ENCODE measurements at places on chromosomes 3 and 15.
A peak's percentile ranks its signal among the peaks of the same experiment; 100 is the strongest.

GRCh38 chr3:23136054-23136453 lies 67.1 kb upstream of the UBE2E2 start:
- no peak for DNase-seq

DNA sequence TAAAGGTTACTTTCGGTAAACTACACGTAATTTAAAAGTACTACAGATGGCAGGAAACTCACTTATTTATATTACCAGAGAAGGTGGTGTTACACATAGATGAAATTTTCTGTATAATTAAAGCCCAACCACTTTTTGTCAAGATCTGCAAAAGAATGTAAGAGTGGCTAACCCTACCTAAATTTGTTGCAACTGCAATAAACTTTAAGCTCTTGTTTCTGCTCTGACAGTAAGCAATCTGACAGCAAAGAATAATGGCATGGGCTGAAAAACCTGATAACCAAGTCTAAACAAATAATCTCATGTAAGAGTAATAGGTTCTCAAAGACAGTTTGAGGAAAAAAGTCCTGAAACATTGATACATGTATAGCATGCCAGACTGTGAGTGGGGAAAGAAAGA lies 897.3 kb downstream of the TUSC7 start:
- no peak for DNase-seq

GRCh38 chr3:149473357-149474249 lies 894 bp upstream of the TM4SF4 start:
- DNase-seq, result no peak

DNA sequence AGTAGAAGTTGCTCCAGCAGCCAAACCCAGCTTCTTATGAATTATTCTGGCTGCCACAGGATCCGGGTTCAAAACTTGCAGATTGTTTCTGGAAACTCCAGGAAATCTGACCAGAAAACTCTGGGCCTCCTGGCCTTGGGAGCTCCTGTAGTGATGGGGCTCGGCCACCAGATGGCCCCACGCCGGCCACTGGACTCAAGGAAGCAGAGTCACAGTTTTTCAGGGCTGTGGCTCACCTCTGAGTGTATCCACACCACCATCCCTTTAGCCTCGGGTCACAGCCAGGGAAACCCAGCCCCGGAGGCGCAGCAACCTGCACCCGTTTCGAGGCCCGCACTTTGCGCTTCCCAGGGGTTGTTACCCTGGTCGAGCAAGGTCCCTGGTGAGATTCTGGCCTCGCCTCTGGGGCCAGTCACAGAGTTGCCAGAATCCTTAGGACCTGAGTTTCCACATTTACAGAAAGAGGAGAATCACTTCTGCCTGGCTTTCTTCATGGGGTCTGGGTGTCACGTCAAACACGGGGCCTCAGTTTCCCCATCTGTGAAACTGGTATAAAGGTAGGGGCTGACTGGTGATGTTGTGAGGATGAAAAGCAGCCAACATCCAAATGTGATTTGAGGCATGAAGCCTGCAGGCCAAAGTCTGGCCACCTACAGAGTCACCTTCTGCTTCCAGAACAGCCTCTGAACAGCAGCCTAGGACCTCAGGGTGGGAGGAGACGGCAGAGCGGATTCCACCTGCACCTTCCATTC lies 53.5 kb upstream of the LCTL start:
- no peak for DNase-seq

- no peak for DNase-seq
Measured at GRCh38 chr15:101692801-101693598, 31.3 kb downstream of the TARS3 start.

DNA sequence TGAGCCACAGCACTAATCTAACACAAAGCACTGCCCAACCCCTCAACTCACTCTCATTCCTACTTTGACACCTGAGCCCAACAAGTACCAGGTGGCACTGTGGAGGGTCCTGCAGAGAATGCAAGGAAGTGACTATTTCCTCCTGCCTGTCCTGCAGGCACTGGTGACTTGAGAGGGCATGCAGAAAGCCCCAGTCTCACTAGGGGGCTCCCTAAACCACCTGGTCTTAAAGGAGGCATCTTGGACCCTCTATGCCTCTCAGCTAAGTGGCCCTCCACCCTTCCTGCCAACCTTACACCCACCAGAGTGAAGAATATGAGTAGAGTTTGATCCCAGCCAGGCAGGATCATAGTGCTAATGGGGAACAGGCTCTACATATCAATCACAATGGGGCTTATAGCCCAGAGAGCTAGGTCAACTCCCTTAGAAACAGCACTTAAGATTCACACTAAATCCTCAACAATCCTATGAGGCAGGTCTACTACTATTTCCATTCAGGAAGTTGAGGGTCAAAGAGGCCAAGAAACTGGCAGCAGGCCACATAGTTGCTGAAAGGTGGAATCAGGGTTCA lies 15.2 kb downstream of the TRAIP start:
- DNase-seq, result no peak

GRCh38 chr3:31729573-31729972 lies 196.8 kb downstream of the STT3B start:
- DNase-seq, result no peak

DNA sequence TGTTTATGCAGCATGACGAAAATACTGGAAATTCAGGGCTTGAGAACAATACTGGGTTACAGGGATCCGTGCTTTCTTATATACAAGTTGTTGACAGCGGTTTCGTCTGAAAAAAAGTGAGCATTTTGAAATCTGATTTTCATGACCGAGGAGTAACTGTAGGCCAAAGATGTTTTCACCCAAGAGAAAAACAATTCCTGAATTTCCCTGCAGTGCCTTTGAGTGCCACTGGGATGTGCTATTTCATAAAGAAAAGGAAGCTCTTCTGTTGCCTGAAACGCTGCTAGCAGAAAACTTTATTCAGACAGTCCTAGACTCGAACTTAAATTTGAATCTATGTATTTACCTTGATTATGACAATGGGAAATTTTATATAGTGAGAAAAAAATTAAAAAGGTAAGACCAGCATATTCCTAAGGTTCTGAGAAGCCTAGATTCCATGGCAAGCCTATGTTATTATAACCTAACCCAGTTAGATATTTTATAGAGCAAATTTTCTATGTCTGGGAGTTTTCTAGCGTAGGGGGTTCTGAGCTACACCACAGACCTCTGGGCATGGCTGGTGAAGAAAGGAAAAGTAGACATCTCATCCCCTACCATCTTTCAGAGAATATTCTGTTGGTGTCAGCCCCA lies 30.2 kb downstream of the KCNAB1 start:
- DNase-seq, result no peak

DNA sequence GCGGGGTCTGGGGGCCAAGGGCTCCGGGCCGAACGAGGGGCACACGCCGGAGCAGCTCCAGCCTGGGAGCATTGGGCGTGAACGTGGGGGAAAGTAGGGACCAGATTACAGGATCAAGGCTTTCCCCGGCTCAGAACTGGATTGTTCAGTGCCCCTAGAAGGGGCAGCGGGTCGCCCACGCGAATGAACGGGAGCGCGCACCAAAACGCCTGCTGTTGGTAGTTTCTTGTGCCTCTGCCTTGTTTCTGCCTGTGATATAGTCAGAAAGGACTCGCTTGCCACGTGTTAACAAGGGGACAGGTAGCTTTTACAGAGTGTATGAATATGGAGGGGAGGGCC lies 1.1 kb downstream of the CASR start:
- no peak for DNase-seq

- DNase-seq, result no peak
Measured at GRCh38 chr15:74208901-74209559, 6.4 kb upstream of the STRA6 start.

DNA sequence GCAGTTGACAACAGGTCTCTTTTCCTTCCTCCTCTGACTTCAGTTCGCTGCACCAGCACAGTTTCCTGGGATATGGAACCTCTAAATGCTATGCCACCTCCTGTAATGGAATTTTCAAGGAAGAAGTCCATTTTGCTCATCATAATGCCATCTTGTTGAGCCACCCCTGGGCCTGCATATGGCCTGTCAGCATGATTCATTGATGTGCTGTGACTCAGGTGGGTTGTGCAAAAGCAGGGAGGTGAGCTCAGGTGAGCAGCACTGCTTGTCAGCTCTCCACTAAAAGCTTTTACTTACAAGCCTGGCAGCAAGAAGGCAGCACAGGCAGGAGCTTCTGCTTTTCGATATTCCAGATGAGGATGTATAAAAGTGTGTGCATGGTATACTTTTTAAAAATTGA lies 247.1 kb upstream of the LMCD1 start:
- DNase-seq, result no peak

DNA sequence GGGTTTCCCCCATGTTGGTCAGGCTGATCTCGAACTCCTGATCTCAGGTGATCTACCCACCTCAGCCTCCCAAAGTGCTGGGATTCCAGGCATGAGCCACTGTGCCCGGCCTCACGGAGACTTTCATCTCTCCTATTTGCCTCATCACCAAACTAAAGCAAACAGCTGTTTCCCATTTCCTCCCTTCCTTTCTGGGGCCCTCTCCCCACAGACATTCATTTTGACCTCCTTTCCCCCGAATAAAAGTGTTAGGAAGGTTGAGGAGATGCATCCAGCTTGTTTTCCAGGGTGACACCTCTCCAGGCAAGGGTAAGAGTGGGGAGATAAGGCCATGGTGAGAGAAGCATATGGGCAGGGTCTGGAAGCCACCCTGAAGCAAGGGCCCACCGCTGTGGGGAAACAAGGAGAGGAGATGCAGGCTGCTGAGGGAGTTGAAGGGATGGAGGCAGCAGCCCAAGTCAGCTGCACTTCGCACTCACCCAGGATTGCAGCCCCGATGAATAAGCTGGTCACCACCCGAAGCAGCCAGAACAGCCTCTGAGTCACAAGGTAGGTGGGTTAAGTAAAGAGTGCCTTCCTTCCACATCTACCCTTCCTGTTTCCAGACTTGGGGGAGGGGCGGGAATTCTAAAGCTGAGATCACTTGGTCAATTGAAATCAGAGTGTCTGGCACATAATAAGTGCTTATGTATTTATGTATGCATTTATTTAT lies 7.7 kb downstream of the DUOXA2 start:
- DNase-seq, result no peak

GRCh38 chr3:11452312-11452711 lies 180.1 kb downstream of the ATG7 start:
- DNase-seq, result no peak

DNA sequence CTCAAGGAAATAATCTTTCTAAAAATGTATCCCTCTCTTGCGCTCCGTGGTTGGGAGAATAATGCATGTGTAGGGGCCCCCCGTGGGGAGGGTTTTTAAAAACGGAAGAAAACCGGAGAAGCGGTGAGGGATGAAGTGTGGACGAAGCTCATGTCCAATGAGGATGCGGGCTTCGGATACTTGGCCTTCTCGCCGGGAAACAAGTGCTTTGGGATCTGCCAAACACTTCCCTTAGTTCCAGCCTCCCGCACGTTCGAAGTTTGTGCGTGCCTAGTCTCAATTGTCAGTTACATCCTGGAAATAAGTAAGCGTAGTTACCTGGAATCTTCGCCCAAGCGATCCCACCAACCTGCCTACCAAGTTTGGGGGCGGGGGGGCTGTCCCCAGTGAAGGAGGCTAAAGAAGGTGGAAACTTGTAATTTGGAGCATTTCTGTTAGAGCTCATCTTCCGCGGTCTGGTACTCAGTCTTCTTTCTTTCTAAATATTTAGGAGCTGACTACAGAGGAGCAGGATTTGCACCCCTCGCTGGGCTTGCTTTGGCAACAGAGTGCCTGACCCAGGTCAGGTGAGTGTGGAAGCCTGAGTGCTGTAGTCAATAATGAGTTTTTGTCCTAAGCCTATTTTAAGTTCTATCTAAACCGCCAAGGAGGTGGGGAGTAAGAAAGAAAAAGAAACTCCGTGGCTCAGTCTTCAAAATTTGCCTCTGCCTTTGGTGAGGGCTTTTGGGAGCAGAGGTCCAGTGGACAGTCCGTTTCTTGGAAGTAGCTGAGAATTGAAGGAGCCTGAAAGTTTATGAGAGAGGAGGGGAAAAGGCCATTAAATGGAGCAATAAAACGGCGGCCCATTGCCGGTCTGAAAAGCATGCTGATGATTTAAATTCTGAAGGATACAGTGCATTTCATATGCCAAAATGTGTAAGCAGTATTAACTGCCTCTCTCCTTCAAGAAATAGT lies 1.1 kb downstream of the ITPR1 start:
- peak; percentile 6 for DNase-seq

DNA sequence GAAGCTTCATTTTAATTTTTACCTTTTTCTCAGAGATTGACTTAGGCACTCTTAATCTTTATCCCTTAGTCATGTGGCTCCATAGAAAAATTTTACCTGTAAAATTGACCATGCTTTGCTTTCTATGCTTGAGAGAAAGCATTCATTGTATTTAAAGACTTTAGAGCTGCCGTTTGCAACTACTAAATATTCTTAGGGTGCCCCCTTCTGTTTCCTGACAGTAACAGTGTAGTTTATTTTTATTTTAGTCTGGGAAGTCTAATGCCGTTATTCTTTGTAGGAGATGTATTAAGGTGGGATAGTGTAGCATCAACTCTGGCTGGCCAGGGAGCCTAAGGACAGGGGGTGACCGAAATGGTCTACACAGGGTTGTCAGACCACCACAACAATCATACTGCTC lies 84.5 kb upstream of the SYNPR start:
- DNase-seq, result no peak

- no peak for DNase-seq
Measured at GRCh38 chr3:195253923-195254432, 17.0 kb downstream of the XXYLT1 start.

DNA sequence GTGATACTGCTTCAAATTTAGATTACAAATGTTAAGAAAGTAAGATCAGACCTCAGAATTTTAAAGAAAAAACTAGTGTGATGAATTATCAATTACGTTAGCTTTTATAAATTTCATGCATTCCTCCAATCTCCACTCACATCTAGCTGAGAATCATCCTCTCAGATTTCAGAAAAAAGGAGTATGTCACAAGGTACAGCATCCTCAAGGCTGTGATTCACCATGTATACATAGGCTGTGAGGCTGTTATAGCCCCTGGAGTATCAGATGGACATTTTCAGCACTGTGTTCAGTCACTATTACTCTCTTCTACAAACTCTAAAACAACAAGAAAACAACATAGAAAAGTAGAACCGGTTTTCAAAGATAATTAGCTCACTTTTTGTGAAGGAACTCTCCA lies 214.4 kb downstream of the PCCB start:
- DNase-seq, result no peak

DNA sequence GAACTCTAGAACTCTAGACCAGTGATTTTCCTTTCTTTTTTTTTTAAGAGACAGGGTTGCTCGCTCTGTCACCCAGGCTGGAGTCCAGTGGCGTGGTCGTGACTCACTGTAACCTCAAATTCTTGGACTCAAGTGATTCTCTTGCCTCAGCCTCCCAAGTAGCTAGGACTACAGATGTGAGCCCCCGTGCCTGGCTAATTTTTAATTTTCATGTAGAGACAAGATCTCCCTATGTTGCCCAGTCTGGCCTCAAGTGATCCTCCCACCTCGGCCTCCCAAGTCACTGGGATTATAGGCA lies 359.6 kb downstream of the SHQ1 start:
- no peak for DNase-seq

DNA sequence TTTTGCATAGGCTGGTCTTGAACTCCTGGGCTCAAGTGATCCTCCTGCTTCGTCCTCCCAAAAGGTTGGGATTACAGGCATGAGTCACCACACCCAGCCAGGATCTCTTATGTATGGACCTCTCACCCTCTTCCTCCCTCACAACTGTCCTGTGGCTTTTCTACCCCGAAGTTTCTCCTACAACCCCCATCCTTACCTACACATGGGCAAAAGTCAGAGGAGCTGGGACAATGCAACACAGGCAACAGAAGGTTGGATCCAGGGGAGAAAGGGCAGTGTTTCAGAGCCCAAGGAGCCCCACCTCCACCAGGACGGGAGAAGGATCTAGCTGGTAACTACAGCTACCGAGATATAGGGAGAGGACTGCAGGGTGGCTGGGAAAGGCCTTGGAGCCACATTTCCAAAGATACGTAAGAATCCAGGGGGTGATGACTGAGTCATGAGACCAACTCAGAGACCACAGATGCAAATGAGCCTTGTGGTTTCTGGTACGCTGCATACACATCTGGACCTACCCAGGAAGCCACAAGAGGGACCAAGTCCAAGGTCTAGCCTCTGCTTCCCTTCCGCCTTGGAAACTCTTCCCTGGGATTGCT lies 13.6 kb downstream of the IGDCC4 start:
- DNase-seq, result no peak

Data from effector CD4-positive, alpha-beta T cell (primary cell).